Activated CD4-positive, alpha-beta memory T cell treated with anti-CD3 and anti-CD28 coated beads for 36 hours (primary cell): ENCODE measurements at places on chromosomes 3 and 15. TPM values are rescaled to one million over a fixed set of nuclear protein-coding genes. Genes with fewer than 3 reads are reported as not detected.

The TGM5 gene
- total RNA-seq = not detected

The LSAMP gene
- total RNA-seq = not detected

The MIX23 gene
- 86.4 TPM for total RNA-seq

The MRPS22 gene
- 49.9 TPM for total RNA-seq

The P2RY13 gene
- total RNA-seq = not detected

The MCF2L2 gene
- total RNA-seq = 3.9 TPM

DNA sequence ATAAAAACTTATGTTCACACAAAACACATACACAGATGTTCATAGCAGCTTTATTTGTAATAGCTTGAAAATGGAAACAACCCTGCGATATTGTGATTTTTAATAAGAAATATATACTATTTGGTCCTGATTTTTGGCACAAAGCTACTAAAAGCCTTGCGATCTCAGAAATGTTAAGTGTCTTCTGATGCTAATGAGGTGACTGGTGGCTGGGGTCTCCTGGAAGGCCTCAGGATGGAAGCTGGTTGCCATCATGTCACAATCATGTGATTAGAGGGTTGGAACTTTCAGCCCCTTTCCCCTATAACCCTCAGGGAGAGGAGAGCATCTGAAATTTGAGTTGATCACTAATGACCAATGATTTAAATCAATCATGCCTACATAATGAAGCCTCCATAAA, 278.4 kb upstream of the UBE2E1 start:
- H3K27me3 ChIP-seq = no peaks in the 10 kb centered on the region
- no peaks in the 10 kb centered on the region for H3K4me1 ChIP-seq
- no peak overlapping the region for H3K4me3 ChIP-seq
- DNase-seq = no peak

GRCh38 chr3:58250093-58250707, 12.6 kb downstream of the ABHD6 start:
- H3K4me1 ChIP-seq = peaks cover 3% of the 10 kb centered on the region
- no peak for DNase-seq
- no peaks in the 10 kb centered on the region for H3K27me3 ChIP-seq
- H3K36me3 ChIP-seq = no peaks in the 10 kb centered on the region
- no peak overlapping the region for H3K4me3 ChIP-seq

- H3K36me3 ChIP-seq = peaks cover 38% of the 10 kb centered on the region
- peak overlapping the region; percentile 93 for H3K27ac ChIP-seq
- peak overlapping the region; percentile 96 for H3K4me3 ChIP-seq
These were observed 41.1 kb upstream of the AP3B2 start for GRCh38 chr15:82750831-82751180.

DNA sequence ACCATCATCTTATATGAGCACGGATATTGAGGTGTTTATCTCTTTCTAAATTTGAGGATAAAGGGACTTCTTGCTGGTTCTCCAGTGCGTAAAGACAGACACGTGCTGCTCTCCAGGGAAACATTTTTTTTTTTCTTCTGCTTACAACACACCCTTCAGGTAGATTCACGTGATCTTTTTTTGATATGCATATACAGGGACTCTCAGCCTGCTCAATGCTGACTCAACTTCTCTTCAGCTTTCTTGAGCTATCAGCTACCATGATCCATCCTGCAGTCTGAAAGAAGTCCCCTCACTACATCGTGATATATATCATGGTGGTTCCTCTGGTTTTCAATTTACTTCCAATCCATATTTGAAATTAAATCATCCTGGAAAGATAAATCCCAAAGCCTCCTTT, 87.1 kb upstream of the SLITRK3 start:
- H3K36me3 ChIP-seq = no peaks in the 10 kb centered on the region
- no peak overlapping the region for H3K27ac ChIP-seq

DNA sequence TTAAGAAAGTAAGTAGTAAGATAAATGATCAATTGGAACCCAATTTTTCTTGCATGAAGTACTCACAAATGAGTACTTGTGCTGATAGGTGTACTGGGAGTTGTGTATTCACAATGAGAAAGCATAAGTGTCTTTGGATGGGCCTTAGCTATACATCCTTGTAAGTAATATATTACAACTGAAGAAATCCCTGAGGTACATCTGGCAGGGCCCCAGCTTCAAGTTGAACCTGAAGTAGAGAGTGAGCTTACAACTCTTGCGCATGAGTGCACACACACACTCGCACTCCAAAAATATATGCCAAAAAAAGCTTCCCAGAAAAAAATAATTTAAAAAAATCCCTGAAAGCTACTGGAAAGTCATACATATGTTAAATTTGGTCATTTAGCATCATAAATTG, 222.5 kb downstream of the ROBO2 start:
- no peaks in the 10 kb centered on the region for H3K4me1 ChIP-seq
- H3K36me3 ChIP-seq = no peaks in the 10 kb centered on the region
- H3K27ac ChIP-seq = no peak overlapping the region
- no peaks in the 10 kb centered on the region for H3K27me3 ChIP-seq
- no peak for DNase-seq

- H3K4me3 ChIP-seq = no peak overlapping the region
- DNase-seq = no peak
- H3K27ac ChIP-seq = no peak overlapping the region
- no peaks in the 10 kb centered on the region for H3K4me1 ChIP-seq
- H3K27me3 ChIP-seq = no peaks in the 10 kb centered on the region
- no peaks in the 10 kb centered on the region for H3K36me3 ChIP-seq
These were observed 120.8 kb upstream of the MEIS2 start for GRCh38 chr15:37220949-37221670.

GRCh38 chr15:74327756-74328155, 39.7 kb downstream of the CYP11A1 start:
- H3K36me3 ChIP-seq = no peaks in the 10 kb centered on the region
- H3K4me3 ChIP-seq = no peak overlapping the region
- H3K27me3 ChIP-seq = no peaks in the 10 kb centered on the region
- DNase-seq = no peak

- peak; percentile 7 for DNase-seq
- no peaks in the 10 kb centered on the region for H3K27me3 ChIP-seq
- peak overlapping the region; percentile 99 for H3K27ac ChIP-seq
- H3K4me1 ChIP-seq = peaks cover 58% of the 10 kb centered on the region
- peak overlapping the region; percentile 92 for H3K4me3 ChIP-seq
- peaks cover 26% of the 10 kb centered on the region for H3K36me3 ChIP-seq
These were observed 1.7 kb upstream of the PSTPIP1 start for GRCh38 chr15:76993114-76993725.

DNA sequence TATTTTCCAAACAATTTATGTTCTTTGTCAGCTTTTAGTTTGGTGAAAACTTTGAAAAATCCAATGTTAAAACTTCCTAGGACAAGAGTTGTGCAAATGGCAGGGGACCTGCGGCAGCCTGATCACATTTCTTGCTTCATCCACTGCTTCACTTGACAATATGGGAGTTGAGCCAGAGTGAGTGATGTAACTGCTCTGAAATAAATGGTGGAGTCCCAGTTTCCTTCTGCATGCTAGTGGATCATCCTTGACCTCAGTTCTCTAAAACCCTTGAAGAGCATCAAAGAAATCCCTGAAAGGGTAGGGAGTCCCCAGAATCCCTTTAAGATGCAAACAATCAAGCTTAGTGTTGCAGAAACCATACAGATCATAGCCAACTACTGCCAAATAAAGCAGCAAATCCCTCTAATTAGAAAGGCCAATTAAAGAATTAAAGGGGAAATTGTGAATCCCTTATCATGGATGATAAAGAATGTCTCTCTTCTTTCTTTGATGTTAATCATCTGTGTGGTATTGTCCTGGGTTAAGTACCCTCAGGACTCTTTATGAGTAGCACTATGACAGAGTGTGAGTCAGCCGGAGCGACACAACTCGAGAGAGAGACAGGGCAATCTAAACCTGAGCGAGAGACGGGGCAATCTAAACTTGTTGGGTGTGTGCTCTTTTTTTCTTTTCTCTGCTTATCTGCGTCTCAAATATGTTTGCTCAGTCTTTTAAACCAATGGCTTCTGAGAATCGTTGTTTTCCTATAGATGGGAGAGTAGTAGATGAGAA, 41.8 kb upstream of the GAP43 start:
- DNase-seq = peak; percentile 25
- no peak overlapping the region for H3K27ac ChIP-seq
- H3K4me1 ChIP-seq = no peaks in the 10 kb centered on the region

GRCh38 chr3:48157202-48157840, 30.9 kb downstream of the CDC25A start:
- peaks cover 21% of the 10 kb centered on the region for H3K36me3 ChIP-seq
- no peaks in the 10 kb centered on the region for H3K27me3 ChIP-seq
- no peak overlapping the region for H3K4me3 ChIP-seq
- H3K4me1 ChIP-seq = no peaks in the 10 kb centered on the region
- no peak overlapping the region for H3K27ac ChIP-seq

DNA sequence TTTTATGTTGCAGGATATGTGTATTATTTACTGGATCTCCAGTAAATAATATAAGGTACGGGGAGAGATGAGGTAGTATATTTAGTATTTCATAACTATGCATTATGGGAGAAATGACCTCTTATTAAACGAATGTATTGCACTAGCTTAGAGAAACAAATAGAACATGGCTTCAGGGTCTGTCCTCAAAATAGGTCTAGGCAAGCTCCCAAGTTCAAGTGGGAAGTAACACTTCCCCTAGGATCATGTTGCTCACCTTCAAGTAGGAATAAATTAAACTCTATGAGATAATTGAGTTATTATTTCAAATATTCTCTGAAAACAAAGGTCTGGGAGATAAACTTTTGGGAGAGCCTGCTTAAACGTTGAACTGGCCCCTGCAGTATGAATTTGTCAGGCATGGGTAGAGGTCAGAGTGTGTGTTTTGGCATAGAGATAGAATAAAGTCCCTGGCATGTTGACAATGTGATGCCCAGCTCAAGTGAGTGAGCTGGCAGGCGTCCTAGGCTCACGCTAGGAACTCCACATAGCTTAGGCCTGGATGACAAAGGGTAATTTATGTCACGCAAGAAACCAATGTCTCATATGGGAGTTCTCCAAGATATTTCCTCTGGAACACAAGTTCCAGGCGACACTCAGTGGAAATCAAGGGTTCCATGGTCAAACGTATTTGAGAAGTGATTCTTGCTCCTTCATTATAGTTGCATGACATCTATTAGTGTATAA, 236.8 kb downstream of the CACNA2D3 start:
- DNase-seq = no peak
- no peak overlapping the region for H3K27ac ChIP-seq
- no peaks in the 10 kb centered on the region for H3K36me3 ChIP-seq
- no peaks in the 10 kb centered on the region for H3K4me1 ChIP-seq
- H3K4me3 ChIP-seq = no peak overlapping the region
